Progenitor cell of endocrine pancreas (in vitro differentiated cells): ENCODE measurements at places on chromosomes 5 and 9.

DNA sequence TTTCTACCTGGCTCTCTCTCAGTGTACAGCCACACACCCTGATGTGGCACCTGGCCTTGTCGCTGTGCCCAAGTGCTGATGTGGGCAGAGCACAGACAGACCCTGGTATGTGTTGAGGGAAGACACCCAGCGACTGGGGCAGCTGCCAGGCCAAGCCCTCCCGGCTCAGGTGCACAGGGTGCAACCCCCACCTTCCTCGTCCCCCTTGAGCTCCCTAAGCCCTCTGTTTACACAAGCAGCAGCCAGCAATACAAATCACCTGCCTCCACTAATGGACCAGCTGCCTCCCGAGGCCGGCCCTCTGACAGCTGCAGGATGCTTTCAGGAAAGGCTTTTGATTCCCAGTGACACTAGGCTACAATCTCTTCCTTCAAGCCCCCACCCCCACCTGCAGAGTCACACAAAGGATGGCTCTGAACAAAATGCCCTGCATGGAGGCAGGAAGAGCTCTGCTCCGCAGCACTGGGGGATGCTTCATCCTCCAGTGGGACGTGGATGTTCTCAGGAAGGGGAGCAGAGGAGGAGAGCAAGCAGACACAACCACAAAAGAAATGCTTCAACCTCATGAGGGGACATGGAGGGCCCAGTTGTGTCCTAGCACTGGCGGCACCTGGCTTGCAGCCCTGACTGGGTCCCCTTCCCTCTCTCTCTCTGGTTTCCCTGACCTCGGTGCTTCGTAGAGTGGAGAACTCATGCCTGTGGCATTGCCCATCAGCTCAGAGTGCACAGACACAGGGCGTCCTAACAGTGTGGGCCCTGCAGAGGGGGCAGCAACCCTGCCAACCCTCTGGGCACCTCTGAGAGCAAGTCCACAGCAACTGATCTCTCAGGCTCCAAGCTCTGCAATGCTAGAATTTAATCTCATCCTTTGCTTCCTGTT lies 140.8 kb downstream of the BARX1 start:
- no peak overlapping the region for H3K4me3 ChIP-seq
- H3K36me3 ChIP-seq, result no peaks in the 10 kb centered on the region
- H3K27ac ChIP-seq, result no peak overlapping the region
- peaks cover 26% of the 10 kb centered on the region for H3K4me1 ChIP-seq
- no peak for DNase-seq
- H3K27me3 ChIP-seq, result peaks cover 22% of the 10 kb centered on the region

DNA sequence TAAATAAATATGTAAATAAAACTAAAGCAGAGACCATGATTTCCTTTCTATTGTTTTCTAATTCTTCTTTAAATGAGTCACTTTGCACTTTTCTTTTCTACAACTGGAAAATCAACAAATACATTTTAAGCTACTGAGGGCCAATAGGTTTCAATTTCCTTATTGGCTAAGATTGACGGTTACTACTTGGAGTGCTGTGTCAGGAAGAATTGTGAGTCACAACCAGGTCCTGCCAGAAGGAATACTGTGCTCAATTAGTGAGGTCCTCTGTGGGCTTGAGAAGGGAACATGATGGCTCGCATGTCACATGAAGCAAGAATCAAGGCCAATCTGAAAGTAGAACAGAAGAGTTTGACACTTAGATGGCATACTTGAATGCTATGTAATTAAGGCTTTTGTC lies 110.8 kb downstream of the HMHB1 start:
- peaks cover 8% of the 10 kb centered on the region for H3K27me3 ChIP-seq
- DNase-seq, result no peak
- H3K4me3 ChIP-seq, result no peak overlapping the region
- no peaks in the 10 kb centered on the region for H3K36me3 ChIP-seq

- no peak for DNase-seq
- H3K27me3 ChIP-seq, result no peaks in the 10 kb centered on the region
- H3K36me3 ChIP-seq, result peaks cover 62% of the 10 kb centered on the region
- H3K4me3 ChIP-seq, result no peak overlapping the region
- H3K27ac ChIP-seq, result no peak overlapping the region
- H3K4me1 ChIP-seq, result no peaks in the 10 kb centered on the region
Measured at GRCh38 chr9:111566234-111566633, 33.2 kb downstream of the PTGR1 start.

DNA sequence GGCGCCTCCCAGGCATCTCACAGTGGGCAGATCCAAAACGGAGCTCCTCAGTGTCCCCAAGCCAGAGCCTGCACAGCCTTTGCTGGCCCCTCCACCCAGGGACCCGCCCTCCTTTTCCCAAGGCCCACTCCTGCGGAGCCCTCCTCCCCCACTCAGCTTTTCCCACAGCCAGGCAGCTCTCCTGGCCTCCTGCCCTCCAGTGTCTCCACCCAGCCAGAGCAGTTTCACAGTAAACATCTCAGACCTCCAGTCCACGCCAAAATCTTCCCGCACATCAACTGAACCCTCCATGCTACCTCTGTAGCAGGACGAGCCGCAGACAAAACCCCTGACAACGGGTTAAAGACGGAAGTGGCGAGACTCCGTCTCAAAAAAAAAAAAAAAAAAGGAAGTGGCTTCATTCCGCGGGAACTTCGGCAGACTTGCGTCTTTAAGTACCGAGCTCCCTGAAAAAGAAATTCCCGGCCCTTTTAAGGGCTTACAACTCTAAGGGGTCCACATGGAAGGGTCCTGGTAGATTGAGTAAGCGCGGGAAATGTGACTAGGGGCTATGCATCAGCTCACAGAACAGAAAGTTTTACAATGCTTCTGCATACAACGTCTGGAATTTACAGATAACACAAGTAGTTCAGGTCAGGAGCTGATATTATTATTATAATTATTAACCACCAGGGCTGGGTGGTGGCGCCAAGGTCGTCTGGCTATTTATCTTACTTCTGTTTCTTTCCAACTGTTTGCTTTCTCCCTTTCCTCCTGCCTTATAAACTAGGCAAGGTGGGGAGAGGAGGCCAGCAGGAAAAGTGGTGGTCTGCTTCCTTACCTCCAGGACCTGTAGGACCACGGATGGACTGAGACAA lies 11.4 kb upstream of the GRIN1 start:
- peak overlapping the region; percentile 87 for H3K4me3 ChIP-seq
- no peaks in the 10 kb centered on the region for H3K36me3 ChIP-seq
- H3K27me3 ChIP-seq, result peaks cover 2% of the 10 kb centered on the region
- no peak for DNase-seq
- H3K4me1 ChIP-seq, result peaks cover 24% of the 10 kb centered on the region

DNA sequence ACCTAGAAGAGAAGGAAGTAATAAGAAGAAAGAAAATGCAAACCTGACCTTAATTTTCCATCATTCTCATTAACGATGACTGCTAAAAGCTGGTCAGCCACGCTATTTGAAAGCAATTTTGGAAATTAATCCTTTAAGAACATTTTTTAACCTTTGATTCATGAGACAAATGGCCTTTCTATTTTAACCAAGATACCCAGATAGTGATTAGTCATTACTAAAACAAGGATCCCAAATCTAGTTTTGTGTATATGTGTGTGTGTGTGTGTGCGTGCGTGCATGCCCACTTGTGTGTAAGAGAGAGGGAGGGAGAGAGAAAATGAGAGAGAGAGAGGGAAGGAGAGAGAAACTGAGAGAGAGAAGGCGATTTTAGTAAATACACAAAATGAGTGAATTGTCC lies 329.5 kb downstream of the DEPDC1B start:
- no peak for DNase-seq
- H3K4me3 ChIP-seq, result no peak overlapping the region
- H3K27me3 ChIP-seq, result peaks cover 24% of the 10 kb centered on the region
- no peak overlapping the region for H3K27ac ChIP-seq

GRCh38 chr9:13532407-13532806 lies 252.9 kb upstream of the MPDZ start:
- peaks cover 13% of the 10 kb centered on the region for H3K4me1 ChIP-seq
- peaks cover 4% of the 10 kb centered on the region for H3K27me3 ChIP-seq
- H3K27ac ChIP-seq, result peak overlapping the region; percentile 15
- no peaks in the 10 kb centered on the region for H3K36me3 ChIP-seq

- H3K27me3 ChIP-seq, result no peaks in the 10 kb centered on the region
- H3K4me1 ChIP-seq, result no peaks in the 10 kb centered on the region
- peaks cover 8% of the 10 kb centered on the region for H3K36me3 ChIP-seq
- H3K27ac ChIP-seq, result no peak overlapping the region
- no peak overlapping the region for H3K4me3 ChIP-seq
Measured at GRCh38 chr9:97904725-97905124, 17.6 kb downstream of the TRMO start.

- no peak overlapping the region for H3K27ac ChIP-seq
- DNase-seq, result no peak
- H3K36me3 ChIP-seq, result no peaks in the 10 kb centered on the region
- no peaks in the 10 kb centered on the region for H3K27me3 ChIP-seq
Measured at GRCh38 chr5:128703322-128703721, 165.3 kb upstream of the FBN2 start.

GRCh38 chr5:128684961-128685360 lies 146.9 kb upstream of the FBN2 start:
- no peaks in the 10 kb centered on the region for H3K27me3 ChIP-seq
- no peak overlapping the region for H3K27ac ChIP-seq
- H3K4me1 ChIP-seq, result peaks cover 10% of the 10 kb centered on the region
- no peak for DNase-seq
- no peak overlapping the region for H3K4me3 ChIP-seq

DNA sequence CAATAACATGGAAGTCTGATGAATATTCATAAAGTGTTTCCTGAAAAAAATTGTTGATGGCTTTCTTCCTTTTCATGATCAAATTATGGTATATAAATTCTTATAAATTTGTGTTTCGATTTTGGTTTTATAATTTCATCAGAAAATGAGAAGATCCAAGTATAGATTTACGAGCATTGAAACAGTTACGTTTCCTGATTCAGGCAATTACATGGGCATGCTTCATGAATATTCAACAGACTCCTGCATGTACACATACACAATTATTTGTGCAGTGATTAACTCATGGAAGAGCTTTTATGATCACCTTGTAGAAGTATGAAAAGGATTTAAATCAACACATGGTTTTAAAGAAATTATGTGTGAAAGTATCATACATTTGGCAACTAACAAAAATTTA lies 136.7 kb downstream of the MPDZ start:
- peaks cover 13% of the 10 kb centered on the region for H3K4me1 ChIP-seq
- no peak overlapping the region for H3K27ac ChIP-seq
- no peaks in the 10 kb centered on the region for H3K27me3 ChIP-seq
- no peak for DNase-seq

- H3K36me3 ChIP-seq, result no peaks in the 10 kb centered on the region
- peaks cover 22% of the 10 kb centered on the region for H3K4me1 ChIP-seq
- no peak overlapping the region for H3K4me3 ChIP-seq
- H3K27me3 ChIP-seq, result no peaks in the 10 kb centered on the region
- H3K27ac ChIP-seq, result no peak overlapping the region
- no peak for DNase-seq
Measured at GRCh38 chr9:16039218-16039987, 486.6 kb downstream of the CCDC171 start.

- H3K27me3 ChIP-seq, result peaks cover 3% of the 10 kb centered on the region
- H3K4me1 ChIP-seq, result no peaks in the 10 kb centered on the region
- no peaks in the 10 kb centered on the region for H3K36me3 ChIP-seq
- no peak overlapping the region for H3K4me3 ChIP-seq
- no peak overlapping the region for H3K27ac ChIP-seq
Measured at GRCh38 chr9:91583161-91583875, 159.7 kb upstream of the NFIL3 start.

DNA sequence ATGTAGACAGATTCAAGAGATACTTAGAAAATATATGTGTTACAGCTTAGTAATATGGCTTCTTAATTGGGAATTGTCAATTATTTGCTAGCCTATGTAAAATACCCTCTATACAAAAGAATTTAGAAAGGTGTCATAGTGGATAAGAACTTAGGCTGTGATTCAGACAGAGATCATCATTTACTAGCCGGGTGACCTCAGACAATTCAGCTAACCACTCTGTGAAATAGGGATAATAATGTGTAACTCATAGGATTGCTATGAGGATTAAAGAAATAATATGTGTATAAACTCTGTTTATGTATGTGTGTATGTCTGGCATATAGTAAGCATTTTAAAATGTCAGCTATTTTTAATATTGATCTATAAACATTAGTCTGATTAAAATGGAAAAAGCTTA lies 5.9 kb upstream of the LARS1 start:
- no peak overlapping the region for H3K4me3 ChIP-seq
- no peaks in the 10 kb centered on the region for H3K27me3 ChIP-seq
- DNase-seq, result no peak
- H3K27ac ChIP-seq, result no peak overlapping the region
- H3K36me3 ChIP-seq, result no peaks in the 10 kb centered on the region

DNA sequence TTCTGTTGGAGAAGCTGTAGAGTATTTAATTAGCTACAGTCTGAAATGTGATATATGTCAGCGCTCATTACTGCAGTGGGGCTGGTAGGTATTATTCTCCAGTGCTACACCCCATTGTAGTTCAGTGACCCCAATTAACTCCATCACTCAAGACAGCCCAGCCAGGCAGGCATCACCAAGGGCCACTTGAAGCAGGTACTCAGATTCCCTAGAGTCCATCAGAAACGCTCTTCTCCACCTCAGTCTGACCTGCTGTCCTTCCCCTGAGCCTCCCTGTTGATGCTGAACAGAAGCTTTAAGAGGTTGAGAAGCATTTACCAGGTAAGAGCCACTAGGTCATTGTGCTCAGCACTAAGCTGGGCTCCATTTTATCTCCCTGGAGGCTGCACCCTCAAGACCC lies 71.8 kb downstream of the GALNT10 start:
- H3K27me3 ChIP-seq, result no peaks in the 10 kb centered on the region
- H3K4me1 ChIP-seq, result peaks cover 4% of the 10 kb centered on the region
- no peak overlapping the region for H3K4me3 ChIP-seq
- peaks cover 1% of the 10 kb centered on the region for H3K36me3 ChIP-seq

DNA sequence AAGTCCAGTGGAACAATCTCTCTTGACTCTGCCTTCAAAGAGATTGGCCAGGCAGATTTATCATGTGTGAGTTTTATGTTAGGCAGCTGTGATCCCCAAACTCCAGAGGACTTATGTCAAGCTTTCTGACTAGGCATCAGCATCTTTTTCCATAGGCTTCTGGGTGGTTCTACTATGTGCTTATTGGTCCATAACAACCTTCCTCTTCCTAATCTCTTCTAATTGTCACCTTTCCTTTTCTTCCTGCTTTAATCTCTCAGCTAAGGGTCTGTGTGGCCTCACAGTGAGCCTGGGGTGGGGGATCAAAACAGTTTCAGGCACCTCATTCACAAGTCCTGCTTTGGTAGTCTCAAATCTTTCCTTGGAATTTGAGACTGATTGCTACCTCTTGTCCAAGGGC lies 170.9 kb upstream of the CHD1 start:
- H3K4me3 ChIP-seq, result no peak overlapping the region
- H3K36me3 ChIP-seq, result no peaks in the 10 kb centered on the region
- H3K4me1 ChIP-seq, result no peaks in the 10 kb centered on the region
- DNase-seq, result no peak
- H3K27ac ChIP-seq, result no peak overlapping the region
- no peaks in the 10 kb centered on the region for H3K27me3 ChIP-seq

DNA sequence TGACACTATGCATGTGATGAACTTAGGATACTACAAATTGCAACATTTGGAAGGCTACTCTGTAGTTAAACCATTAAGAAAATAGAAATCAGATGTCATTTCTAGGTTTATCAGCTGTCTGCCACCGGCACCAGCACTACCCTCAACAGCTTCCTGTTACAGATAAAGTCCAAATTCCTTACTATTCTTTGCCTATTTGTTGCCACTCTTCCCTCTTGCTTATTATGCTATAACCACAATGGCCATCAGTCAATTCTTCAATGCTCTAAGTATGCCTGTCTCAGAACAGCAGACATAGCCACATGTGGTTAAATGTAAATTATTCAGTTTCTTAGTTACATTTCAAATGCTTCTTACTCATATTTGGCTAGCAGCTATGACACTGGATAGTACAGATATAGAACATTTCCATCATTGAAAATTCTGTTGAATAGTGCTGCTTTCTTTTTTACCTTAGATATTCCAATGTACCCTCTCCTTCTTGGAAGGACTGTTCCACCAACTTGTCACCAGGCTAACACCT lies 21.0 kb downstream of the DHX29 start:
- no peaks in the 10 kb centered on the region for H3K4me1 ChIP-seq
- no peak overlapping the region for H3K4me3 ChIP-seq
- peaks cover 18% of the 10 kb centered on the region for H3K36me3 ChIP-seq
